ENCODE measurements at places on chromosomes 12 and 14.

- DNase-seq, result no peak
Observed at GRCh38 chr12:70590051-70590450, 47.2 kb downstream of the PTPRB start.

- no peak for DNase-seq
Observed at GRCh38 chr12:12439636-12440035, 82.8 kb downstream of the BORCS5 start.

DNA sequence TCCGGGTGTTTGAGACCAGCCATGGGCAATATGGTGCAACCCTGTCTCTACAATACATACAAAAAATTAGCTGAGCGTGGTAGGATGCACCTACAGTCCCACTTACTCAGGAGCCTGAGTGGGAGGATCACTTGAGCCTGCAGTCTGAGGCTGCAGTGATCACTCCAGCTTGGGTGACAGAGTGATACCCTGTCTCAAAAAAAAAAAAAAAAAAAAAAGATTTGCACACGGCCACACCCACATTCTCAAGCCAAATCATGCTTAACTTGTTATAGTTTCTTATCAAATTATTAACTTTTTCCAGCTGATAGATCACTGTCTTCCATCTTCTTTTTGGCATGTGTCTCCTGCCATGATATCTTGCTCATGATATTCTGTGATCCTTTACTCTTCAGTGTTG, 6.8 kb downstream of the DRAM1 start:
- no peak for DNase-seq

GRCh38 chr14:90677484-90678050, 138.7 kb downstream of the TTC7B start:
- no peak for DNase-seq

DNA sequence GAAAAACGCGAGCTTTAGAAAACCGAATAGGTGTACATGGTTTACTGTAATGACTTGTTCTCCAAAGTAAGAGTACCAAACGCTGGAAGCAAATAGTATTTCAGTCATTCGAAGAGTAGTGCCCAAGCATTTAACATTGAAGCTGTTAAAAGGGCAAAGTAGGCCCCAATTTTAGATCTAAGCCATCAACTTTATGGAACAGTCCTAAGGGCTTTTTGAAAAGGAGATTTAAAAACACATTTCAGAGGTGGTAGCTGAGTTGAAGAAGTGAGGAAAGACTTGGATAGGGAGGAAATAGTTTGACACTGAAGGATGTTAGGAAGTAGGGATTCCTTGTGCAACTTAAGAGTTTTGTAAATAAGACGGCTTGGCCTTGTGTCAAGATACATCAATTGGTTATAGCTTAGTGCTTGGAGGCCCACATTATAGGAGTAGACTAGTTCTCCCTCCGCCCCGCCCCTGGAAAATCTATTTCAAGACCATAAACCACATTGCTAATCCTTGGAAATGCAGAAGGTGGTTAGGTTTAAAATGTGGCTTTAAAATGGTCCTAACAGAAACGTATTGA, 783 bp upstream of the TUBA1B start:
- DNase-seq, result peak; percentile 15

GRCh38 chr12:39145175-39145999, 240.0 kb upstream of the CPNE8 start:
- no peak for DNase-seq

DNA sequence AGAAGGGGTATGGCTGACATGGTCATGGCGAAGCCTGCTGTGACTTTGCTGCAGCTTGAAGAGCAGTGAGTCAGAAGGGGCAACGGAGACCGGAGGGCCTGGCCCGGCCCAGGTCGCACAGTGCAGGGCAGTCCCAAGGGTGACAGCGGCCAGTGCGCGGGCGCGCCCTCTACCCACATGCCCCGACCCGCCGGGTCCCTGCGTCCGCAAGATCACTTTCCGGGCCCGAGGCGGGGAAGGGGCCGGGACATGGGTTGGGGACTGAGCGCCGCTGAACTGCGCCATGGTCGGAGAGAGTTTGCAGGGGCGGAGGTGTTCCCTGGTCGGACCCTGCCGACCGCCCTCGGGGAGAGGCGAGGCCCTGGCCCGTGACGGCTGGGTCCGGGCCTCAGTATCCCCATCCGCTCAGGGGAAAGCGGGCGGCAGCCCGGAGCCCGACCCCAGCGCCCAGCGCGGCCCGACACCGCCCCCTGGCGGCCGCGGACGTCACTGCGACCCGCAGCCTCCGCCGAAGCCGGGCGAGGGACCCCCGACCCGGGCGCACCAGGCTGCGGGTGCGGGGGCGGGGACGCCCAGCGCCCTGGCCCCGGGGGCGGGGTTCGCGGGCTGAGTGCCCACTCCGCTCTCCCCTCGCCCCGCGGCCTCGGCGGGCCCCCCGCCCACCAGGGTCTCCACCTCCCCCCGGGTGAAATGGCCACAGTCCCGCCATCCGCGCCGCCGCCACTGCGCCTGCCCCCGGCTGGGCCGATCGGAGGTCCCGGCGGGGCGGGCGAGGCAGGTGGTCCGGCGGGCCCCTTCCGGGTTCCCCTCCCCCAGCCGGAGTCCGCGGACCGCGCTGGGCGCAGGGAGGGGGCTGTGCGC, 7.2 kb upstream of the ANKRD9 start:
- no peak for DNase-seq

- DNase-seq, result no peak
Observed at GRCh38 chr12:32083489-32083888, 23.2 kb upstream of the BICD1 start.

DNA sequence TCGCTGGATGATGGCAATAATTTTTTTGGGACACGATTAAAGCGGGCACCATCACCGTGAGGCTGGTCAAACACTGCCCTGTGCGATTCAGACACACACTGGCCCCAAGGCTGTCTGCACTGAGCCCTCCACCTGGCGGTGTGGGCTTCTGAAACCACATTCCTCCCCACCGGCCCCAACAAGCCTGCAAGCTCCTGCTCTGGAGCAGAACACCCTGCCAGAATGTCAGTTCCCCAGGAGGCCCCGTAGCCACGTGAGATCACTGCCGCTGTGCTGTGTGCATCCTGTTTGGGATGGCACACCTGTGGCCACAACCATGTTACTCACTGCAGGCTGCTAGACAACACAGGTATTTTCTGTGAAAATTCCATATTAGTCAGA, 7.9 kb downstream of the GSC start:
- DNase-seq, result no peak

- DNase-seq, result no peak
Observed at GRCh38 chr14:101504096-101504948, 57.0 kb upstream of the DIO3 start.

DNA sequence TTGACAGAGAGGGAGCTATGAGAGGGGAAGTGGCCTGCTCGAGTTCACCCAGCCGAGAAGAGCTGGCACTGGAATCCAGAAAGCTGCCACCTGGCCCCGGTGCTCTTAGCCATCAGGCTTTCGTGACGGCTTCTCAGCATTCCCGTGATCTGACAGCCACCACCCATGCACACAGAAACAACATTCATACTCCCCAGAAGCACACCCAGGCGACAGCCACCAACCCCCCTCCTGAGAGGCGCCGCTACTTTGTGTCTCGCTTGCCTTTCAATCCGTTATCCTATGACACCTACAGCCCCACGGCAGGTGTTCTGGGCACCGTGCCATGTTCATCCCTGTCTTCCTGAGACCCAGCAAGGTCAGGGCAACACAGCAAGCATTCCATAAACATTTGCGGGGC, 31.4 kb downstream of the PSMC1 start:
- no peak for DNase-seq

GRCh38 chr12:89765959-89766824, 57.6 kb upstream of the ATP2B1 start:
- no peak for DNase-seq

GRCh38 chr14:53778263-53778662, 178.4 kb downstream of the BMP4 start:
- no peak for DNase-seq

DNA sequence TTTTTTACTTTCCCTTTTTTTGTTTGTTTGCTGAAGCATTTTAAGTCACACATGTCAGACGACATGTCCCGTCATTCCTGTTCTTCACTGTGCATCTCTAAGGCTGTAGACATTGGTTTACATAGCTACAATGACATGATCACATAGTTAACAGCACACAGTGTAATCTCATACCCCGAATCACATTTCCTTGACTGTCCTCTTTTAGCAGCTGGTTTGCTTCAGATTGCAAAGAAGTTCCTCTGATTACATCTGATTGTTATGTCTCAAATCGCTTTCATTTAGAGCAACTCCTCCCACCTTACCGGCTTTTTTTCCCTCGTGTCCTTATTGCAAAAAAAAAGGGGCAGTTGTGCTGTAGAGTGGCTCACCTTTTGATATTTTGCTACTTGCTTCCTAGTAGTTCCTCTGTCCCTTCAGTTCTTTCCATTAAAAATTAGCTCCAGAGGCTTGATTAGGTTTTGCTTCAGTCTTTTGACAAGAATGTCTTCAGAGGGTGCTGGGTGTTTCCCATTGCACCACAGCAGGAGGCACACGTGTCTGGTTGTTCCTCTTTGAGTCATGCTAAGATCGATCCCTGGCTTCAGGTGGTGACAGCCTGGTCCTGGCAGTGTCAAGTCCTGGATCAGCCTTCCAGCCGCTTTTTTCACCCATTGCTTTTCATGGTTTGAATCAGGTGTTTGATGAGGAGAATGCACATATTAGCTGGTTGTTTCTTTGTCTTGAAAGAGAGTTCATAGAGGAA, 35.0 kb downstream of the ZNF664 start:
- no peak for DNase-seq

GRCh38 chr12:15732341-15733061, 56.7 kb downstream of the EPS8 start:
- no peak for DNase-seq

GRCh38 chr12:22677781-22678574, 53.0 kb downstream of the ETNK1 start:
- no peak for DNase-seq

- no peak for DNase-seq
Observed at GRCh38 chr12:4530160-4530559, 8.5 kb upstream of the RAD51AP1 start.

GRCh38 chr12:52771088-52771487, 6.1 kb downstream of the KRT76 start:
- DNase-seq, result no peak

- no peak for DNase-seq
Observed at GRCh38 chr12:46332260-46332659, 40.3 kb downstream of the SLC38A2 start.

- no peak for DNase-seq
Observed at GRCh38 chr14:102838501-102838900, 61.3 kb downstream of the TRAF3 start.

- no peak for DNase-seq
Observed at GRCh38 chr12:123726244-123726643, 14.1 kb downstream of the ATP6V0A2 start.

DNA sequence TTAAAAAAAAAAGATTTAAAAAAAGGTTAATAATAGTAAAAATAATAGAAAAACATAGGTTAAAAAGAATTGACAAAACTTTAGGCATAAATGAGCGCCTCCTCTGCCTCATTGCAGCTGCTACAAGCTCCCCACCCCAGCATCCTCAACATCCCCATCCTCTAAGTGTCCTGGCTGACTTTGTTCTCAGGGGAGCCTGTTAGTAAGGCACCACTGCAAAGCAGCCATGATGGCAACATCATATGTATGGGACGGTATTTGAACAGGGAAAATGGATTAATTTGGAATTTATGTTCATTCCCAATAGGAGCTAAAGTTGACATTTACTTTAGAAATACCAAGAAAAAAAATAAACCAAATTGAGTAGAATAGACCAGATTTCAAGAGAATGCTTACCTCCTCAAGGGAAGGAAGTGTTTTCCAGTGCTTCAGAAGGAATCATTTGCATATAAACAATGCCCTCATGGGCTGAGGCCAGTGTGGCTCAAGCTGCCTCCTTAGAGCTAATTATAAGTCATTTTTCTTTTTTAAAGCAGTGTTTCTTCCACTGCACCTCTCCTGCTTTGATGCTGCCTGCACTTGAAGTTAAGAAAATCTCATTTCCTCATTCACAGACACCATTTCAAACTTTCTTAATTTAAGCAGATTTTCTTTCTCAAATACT, 59.6 kb downstream of the DACT1 start:
- DNase-seq, result no peak

DNA sequence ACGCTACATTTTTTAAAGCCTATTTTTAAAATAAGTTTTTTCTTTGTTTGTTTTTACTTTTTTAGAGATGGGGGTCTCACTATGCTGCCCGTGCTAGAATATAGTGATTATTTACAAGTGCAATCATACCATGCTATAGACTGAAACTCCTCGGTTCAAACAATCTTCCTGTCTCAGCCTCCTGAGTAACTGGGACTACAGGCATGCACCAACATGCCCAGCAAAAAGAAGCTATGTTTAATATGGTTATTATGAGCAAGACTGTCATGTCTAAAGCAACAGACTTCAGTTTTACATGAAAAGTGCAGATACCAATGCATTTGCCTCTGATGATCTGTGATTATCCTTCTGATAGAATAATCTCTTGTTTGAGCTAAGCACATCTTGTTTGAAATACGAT, 45.6 kb upstream of the SGPP1 start:
- no peak for DNase-seq

DNA sequence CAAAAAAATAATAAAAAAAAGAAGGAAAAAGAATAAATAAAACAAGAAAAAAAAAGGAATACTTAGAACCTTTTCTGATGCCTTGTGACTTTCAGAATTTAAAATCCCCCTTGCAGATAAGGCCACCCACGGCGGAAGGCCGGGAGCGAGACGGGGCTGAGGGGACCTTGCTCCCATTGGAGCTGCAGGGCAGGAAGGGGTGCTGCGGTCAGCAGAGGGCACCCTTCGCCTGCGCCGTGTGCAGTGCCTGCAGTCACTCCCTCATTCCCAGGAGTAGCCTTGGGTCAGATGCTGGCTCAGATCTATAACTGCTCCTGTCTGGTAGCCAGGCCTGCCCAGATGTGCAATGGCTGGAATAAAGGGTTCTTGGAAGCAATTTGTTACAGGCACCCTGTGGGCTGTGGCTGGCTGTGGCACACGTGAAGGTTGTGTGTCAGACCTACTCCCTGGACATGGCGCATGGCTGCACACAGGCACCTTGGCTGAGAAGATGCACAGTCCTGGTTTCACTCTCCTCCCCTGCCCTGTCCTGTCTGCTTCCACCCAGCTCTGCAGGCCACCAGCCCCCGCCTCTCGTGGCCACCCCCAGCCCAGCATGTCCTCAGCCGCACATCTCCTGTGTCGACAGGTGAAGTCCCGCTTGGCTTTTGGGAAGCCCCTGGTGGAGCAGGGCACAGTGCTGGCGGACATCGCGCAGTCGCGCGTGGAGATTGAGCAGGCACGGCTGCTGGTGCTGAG, 13.4 kb upstream of the ALDH2 start:
- no peak for DNase-seq

DNA sequence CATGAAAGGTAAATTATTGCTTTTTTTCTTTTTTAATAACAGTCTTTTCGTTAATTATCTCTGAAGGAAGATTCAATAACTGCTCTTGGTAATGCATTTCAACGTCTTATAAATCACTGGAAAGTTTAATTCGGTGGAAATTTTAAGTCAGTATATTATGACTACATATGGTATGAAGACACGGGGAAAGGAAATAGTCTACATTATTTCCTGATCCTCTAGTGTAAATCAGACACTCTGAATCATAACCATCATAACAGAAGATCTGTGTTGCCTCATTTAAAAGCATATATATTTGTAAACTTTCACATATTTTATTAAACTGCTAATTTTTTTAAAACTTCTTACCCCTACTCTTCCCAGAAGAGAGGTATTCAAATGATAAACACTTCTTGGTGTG, 53.7 kb downstream of the EFCAB11 start:
- DNase-seq, result no peak

GRCh38 chr14:21334202-21334906, 49.5 kb downstream of the SUPT16H start:
- no peak for DNase-seq

Measured in NCI-H1436 treated with DMSO at 0.1 percent for 48 hours (cell line).